ENCODE measurements at places on chromosomes 7 and 10. TPM values are rescaled to one million over a fixed set of nuclear protein-coding genes. Genes with fewer than 3 reads are reported as not detected.

ZC3HAV1L gene
- 24.9 TPM for total RNA-seq

OSBPL3 gene
- total RNA-seq: 74.0 TPM

GRK5 gene
- 11.4 TPM for total RNA-seq

FAM25C gene
- not detected for total RNA-seq

POLR2J2 gene
- 8.6 TPM for total RNA-seq

LRRC4 gene
- total RNA-seq: 0.13 TPM

SCART1 gene
- 1.3 TPM for total RNA-seq

CCDC172 gene
- not detected for total RNA-seq

LIPN gene
- total RNA-seq: not detected

NPSR1 gene
- total RNA-seq: not detected

GNGT1 gene
- not detected for total RNA-seq

HTR7 gene
- total RNA-seq: not detected

TBX20 gene
- total RNA-seq: not detected

C10orf53 gene
- total RNA-seq: not detected

PWWP2B gene
- total RNA-seq: 3.8 TPM

SEMA3C gene
- total RNA-seq: not detected

FRMPD2 gene
- not detected for total RNA-seq

ACTL6B gene
- not detected for total RNA-seq

NXPH1 gene
- total RNA-seq: not detected

OR2A42 gene
- total RNA-seq: not detected

AKR1C4 gene
- not detected for total RNA-seq

C10orf67 gene
- 0.15 TPM for total RNA-seq

CC2D2B gene
- not detected for total RNA-seq

TRPV6 gene
- total RNA-seq: not detected

DNAJB12 gene
- 28.0 TPM for total RNA-seq

GALNT17 gene
- not detected for total RNA-seq

IFIT5 gene
- 6.5 TPM for total RNA-seq

PILRA gene
- total RNA-seq: 0.48 TPM

ST8SIA6 gene
- not detected for total RNA-seq

FAM131B gene
- total RNA-seq: 2.3 TPM

OR9A2 gene
- not detected for total RNA-seq

EBF3 gene
- total RNA-seq: not detected

PTCD1 gene
- total RNA-seq: 6.0 TPM

TNS3 gene
- total RNA-seq: 1.4 TPM

EPO gene
- total RNA-seq: 0.15 TPM
